ENCODE measurements at places on chromosomes 7 and 10. TPM values are rescaled to one million over a fixed set of nuclear protein-coding genes. Genes with fewer than 3 reads are reported as not detected.

The FKBP6 gene
- not detected for total RNA-seq

- no peaks in the 10 kb centered on the region for H3K27me3 ChIP-seq
- no peaks in the 10 kb centered on the region for H3K4me1 ChIP-seq
- no peaks in the 10 kb centered on the region for H3K36me3 ChIP-seq
- no peak overlapping the region for H3K4me3 ChIP-seq
- no peak for DNase-seq
These were observed 224.6 kb upstream of the PPP2R2D start for GRCh38 chr10:131676046-131676799.

GRCh38 chr7:128424686-128425275 lies 15.0 kb upstream of the IMPDH1 start:
- no peak overlapping the region for H3K27ac ChIP-seq
- no peak overlapping the region for H3K4me3 ChIP-seq
- no peak for DNase-seq
- no peaks in the 10 kb centered on the region for H3K27me3 ChIP-seq

The ABCC2 gene
- 1.2 TPM for total RNA-seq

DNA sequence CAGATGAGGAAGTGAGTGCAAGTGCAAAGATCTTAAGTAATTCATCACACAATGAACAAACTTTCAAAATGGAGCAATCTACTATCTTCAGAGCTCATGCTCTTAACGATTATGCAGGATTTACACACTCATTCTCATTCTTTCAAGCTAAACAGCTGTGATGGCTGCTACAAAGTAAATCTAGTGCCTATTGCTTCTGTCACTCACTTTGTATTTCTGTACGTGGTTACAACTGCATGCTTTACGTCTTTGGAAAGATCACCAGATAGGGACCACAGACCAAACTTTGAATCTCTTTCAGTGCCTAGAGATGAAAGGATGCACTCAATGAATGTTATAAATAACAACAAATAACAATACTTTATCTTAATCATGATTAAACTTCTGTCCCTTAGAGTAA lies 194.6 kb downstream of the MAGI2 start:
- H3K36me3 ChIP-seq: no peaks in the 10 kb centered on the region
- no peak for DNase-seq
- no peak overlapping the region for H3K4me3 ChIP-seq
- no peak overlapping the region for H3K27ac ChIP-seq
- no peaks in the 10 kb centered on the region for H3K27me3 ChIP-seq

The AKR1B15 gene
- 0.27 TPM for total RNA-seq

GRCh38 chr7:66558660-66559465 lies 69.8 kb upstream of the KCTD7 start:
- H3K27ac ChIP-seq: no peak overlapping the region
- no peaks in the 10 kb centered on the region for H3K4me1 ChIP-seq
- no peak overlapping the region for H3K4me3 ChIP-seq
- peaks cover 7% of the 10 kb centered on the region for H3K36me3 ChIP-seq
- DNase-seq: no peak
- H3K27me3 ChIP-seq: no peaks in the 10 kb centered on the region

GRCh38 chr10:27448921-27449320 lies 55.2 kb upstream of the RAB18 start:
- H3K36me3 ChIP-seq: no peaks in the 10 kb centered on the region
- H3K27ac ChIP-seq: no peak overlapping the region
- H3K4me3 ChIP-seq: no peak overlapping the region
- H3K27me3 ChIP-seq: no peaks in the 10 kb centered on the region

The CFAP70 gene
- 1.9 TPM for total RNA-seq

- H3K4me1 ChIP-seq: no peaks in the 10 kb centered on the region
- H3K4me3 ChIP-seq: no peak overlapping the region
- H3K36me3 ChIP-seq: no peaks in the 10 kb centered on the region
These were observed 33.6 kb downstream of the C7orf25 start for GRCh38 chr7:42878303-42878702.

The C10orf105 gene
- not detected for total RNA-seq

The CHAT gene
- not detected for total RNA-seq

DNA sequence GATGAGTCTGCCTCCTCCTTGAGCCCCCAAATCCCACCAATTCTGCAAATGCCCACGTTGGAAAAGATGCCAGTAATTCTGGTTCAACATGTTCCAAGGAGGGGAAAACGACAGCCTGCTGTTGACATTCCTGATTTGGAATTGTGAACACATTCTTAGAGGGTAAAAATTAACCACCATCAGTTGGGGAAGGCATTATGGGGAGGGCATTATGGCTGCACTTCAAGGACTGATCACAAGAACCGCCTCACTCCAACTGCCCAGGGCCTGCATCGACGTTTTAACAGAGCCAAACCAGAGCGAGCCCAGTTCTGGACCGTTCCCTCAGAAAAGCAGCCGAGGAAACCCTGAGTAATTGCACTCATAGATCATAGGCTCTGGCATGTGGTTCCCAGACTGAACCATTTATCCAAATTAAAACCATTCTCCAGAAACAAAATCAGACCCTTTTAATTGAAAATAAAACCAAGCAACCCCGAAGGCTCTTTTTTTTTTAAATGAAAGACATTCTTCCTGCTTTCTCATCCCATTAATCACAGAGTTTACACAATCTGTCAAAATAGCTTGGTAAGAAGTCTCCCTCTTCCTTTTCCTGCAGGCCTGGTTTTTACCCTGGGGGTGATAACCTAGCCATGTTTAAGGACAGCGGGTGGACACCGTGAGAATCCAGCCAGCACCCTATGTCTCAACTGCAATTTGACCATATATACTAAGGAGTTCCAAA lies 8.0 kb downstream of the TNS3 start:
- no peak for DNase-seq
- H3K4me1 ChIP-seq: peaks cover 40% of the 10 kb centered on the region
- no peaks in the 10 kb centered on the region for H3K27me3 ChIP-seq

GRCh38 chr7:99387912-99388311 lies 13.4 kb downstream of the ARPC1B start:
- no peaks in the 10 kb centered on the region for H3K27me3 ChIP-seq
- no peak overlapping the region for H3K4me3 ChIP-seq
- peaks cover 47% of the 10 kb centered on the region for H3K36me3 ChIP-seq
- peaks cover 7% of the 10 kb centered on the region for H3K4me1 ChIP-seq

The LLCFC1 gene
- not detected for total RNA-seq

DNA sequence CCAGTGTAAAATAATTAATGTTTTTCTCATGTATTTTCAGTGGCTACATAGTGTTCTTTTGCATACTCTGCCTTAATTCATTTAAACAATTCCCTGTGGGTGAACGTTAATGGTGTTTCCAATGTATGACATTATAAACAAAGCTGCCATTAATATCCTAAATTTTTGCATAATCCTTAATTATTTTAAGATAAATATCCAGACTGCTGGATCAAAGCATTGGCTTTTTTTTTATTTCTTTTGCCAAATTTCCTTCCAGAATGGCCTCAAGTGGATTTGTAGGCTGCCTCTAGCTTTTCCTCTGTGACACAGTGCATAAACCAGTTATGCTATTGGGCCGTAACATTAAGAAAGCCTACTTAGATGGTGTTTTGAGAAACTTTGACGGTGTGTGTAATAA lies 29.5 kb downstream of the MCM10 start:
- no peaks in the 10 kb centered on the region for H3K4me1 ChIP-seq
- H3K27ac ChIP-seq: no peak overlapping the region
- DNase-seq: no peak
